Stimulated activated CD4-positive, alpha-beta T cell treated with anti-CD3 and anti-CD28 coated beads, Interleukin-1b, Interleukin-23, amount 100 ng/mL, for 1 hour (primary cell): ENCODE measurements at places on chromosomes 1 and 21.
A peak's percentile ranks its signal among the peaks of the same experiment; 100 is the strongest.

DNA sequence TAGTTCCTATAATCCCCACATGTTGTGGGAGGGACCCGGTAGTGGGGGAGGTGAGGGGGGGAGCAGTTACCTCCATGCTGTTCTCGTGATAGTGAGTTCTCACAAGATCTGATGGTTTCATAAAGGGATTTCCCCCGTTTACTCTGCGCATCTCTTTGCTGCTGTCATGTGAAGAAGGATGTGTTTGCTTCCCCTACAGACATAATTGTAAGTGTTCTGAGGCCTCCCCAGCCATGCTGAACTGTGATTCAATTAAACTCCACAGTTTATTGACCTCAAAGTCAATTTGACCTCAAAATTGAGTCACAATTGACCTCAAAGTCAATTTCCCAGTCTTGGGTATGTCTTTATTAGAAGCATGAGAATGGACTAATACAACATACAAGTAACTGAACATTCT is 19.7 kb downstream of the DPH5 start:
- DNase-seq, result no peak

DNA sequence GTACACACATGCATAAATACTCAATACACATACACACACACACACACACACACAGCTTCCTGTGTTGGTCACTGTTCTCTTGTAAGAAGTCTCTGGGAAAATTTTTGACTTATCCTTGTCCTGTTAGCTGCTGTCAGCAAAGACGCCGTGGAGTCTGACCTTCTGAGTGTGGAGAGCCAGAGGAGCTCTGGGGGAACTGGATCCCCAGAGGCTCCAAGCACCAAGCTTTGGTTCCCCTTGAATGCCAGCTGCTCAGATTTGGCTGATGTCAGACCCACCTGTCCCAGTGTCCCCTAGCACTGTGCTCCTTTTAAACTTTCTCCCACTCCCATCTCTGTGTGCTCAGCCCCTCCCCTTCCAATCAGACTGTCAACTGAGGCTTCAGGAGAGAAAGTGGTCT is 319.1 kb downstream of the CAMTA1 start:
- DNase-seq, result no peak

DNA sequence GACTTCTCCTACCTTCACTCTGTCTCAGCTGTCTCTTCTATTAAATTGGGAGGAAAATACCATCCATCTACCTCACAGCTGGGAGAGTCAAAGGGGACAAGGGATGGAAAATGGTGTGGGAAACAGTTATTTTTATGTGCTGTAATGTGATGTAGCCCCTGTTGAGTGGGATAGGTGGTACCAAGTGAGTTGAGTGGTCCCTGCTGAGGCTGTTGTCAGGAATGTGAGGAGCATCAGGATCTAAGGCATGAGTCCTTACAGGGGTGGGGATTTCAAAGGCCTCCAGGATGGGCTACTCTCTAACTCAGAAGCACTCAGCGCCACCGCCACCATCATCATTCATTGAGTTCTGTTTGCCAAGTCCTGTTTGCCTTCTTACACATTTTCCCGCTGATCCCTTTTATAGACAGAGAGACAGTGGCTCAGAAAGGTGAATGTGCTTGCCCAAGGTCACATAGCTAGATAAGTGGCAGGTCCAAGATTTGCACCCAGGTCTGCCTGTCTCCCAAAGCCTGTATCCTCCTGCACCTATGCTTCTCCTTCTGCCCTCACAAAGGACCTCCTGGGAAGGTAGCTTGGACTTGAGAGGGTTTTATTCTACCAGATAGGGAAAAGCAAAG is 4.6 kb upstream of the ID3 start:
- no peak for DNase-seq

DNA sequence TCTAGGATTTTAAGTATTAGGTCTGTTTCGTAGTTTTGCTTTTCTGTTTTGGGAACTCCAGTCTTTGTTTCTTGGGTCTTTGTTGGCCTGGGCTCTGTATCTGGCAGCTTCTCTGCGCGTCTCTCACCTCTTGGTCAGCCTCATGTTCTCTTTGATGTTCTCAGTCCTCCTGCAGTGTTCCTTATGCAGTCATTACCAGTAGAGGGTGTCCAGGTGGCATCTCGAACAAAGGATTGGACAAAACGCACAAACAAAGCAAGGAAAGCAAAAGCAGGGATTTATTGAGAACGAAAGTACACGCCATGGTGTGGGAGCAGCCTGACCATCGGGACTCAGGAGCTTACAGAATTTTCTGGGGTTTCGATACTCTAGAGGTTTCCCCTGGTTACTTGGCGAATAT is 133.7 kb upstream of the COL6A1 start:
- DNase-seq, result no peak

- no peak for DNase-seq
Measured at GRCh38 chr1:232428786-232429530, 201.0 kb downstream of the SIPA1L2 start.

DNA sequence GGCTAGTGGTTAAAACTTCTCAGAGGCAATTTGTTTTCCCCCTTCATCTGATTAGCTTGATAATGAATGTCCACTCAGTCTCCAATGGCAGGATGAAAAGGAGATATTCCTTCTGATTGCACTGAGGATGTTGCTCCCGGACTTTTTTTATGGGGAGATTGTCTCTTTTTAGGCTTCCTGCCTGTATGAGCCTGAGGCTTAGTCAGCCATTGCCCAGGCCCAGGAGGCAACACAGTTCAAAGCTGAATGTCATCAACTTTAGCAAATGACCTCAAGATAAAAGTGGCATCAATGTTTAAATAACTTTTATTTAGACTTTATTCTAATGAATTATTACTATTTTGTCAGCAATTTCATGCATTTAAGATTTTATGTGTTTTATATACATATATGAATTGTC is 162.9 kb upstream of the PTBP2 start:
- DNase-seq, result no peak

GRCh38 chr1:61572046-61572445 is 152.9 kb downstream of the TM2D1 start:
- DNase-seq, result no peak

DNA sequence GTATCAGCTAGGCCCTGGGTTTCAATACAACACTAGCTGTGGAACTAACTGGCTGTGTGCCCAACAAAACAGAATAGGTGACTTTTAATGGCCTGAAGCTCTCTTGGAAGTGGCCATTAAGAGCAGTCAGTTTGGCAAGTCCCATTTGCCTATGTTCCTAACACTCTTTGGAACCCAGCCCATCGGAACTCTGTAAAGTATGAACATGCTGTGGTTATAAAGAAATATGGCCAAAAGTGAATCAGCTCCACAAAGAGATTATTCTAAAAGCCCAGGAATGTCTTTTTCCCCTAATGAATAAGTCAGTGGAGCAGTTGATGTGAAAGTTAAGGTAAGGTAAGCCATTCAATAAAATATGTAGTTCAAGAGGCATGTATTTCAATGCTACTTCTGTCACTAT is 223.7 kb upstream of the ADAMTS5 start:
- no peak for DNase-seq

- DNase-seq, result no peak
Measured at GRCh38 chr21:42079939-42080787, 9.0 kb downstream of the UMODL1 start.

DNA sequence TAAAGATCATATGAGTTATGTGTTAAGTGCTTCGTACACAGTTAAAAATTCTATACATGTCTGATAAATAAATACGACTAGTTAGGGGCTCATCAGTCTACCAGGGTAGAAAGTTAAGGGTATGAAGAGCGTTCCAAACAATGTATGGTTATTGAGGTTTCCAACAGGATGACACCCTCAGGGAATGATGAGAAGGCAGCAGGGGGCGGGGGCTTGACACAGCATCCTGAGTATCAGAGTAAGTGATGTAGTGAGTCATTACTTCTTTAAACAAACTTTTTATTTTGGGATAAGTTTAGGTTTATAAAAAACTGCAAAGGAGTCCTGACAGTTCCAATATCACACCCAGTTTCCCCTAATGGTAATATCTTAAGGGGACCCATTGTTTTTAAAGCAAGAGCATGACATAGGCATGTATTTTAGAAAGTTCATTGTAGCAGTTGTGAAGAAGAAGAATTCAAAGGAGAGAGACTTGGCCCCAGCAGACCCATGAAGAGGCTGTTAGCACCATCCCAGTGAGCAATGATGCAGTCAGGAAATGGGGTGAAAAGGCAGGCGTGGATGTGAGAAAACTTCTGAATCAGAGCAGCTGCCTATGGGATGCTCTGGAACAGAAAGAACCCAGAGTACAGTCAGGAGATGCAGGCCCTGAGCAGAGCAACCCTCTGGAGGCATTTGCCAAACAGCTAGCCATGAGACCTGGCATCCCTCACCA is 15.0 kb upstream of the PSMB2 start:
- no peak for DNase-seq

DNA sequence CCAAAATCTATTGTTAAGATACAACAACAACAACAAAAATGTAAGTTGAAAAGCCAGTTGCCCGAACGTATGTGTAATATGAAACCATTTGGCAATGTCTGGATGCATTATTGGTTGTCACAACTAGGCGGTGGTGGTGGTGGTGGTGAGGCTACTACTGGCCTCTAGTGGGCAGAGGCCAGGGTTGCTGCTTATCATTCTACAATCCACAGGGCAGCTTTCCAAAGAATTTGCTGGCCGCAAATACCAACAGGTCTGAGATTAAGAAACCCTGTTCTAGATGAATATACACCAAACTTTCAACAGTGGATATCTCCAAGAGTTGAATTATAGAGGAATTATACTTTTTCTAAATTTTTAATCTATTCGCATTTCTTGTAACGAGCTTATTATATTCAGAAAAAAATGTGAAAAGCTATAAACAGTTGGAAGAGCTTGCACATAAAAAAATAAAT is 26.8 kb upstream of the ZNF697 start:
- no peak for DNase-seq

DNA sequence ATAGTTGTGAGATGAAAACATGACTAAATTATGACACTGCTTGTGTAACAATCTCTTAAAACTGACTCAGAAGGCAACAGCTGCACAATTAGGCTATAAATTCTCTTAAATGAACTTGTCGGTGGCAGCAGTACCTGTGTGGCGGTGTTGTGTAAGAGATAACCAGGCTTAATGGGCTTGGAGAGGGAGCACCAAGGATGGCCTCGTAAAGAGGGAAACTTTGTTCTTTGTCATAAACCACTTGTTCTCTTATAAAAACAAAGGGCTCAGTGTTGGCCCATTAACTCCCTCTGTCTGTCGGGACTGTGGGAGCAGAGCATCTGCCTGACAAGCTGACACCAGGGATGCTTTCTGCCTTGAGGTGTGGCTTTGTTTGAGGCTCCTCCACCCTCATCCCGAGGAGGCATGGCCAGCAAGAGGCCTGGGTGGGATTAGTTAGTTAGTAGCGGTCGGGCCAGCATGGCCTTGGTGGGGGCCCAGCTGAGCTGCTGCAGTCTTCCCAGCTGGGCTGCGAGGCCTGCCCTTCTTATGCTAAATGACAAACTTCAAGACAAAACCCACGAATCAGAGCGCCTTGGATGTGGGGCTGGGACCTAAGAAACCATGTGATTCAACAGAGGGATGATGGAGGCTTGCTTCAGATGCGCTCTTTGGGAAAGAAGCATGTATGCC is 171.4 kb downstream of the CAMTA1 start:
- no peak for DNase-seq

DNA sequence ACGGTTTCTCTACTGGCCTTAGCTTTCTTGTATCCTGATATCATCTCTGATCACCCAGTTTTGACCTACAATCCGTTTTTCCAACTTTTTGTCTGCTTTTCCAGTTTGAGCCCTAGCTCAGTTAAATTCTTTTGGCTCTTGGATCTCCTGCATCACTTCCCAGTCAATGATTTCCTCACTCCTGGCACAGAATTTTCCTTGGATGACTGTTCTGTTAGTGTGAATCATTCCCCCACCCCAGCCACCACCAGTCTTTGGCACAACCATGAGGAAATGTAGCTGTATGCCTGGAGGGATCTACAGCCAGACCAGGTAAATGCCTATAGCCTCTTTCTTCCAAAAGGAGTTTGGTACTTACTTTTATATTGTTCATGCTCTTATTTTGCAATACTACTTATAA is 187.2 kb upstream of the PTGFR start:
- no peak for DNase-seq

DNA sequence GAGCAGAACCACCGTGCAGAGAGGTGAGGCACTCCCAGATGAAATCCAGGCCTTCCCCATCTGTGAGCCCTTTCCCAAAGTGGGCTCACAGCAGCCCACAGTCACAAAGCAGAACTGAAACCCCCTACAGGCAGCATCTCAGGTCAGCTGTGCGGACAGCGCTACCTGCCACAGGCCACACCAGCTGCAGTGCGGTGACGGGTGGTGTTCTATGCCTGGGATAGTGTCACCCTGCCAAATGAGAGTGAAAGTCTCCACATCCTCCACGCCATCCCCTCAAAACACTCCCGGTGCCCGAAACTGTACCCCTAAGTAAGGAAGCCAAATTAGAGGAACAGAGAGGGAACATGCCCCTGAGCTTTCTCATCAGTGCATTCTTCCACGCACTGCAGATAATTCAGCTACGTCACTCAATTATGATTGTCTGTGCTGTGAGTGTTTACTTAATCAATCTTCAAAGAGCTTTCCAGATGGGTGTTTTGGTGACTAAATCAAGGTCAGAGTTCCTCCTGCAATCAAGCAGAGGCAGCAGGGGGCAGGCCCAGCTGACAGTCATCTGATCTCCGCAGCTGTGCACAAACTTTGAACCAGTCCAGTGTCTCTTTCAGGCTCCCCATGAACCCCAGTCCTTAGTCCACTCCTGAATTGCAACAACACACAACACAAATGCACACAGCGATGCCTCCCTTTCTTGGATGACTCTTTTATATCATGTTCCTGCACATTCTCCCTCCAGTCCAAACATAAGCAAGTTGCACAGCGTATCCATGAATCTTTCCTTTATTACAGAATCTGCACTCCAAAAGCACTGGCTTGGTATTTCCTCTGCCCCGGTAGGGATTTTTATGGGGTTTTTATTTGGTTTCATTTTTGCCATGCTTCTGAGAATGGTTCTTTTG is 150.0 kb downstream of the TOMM20 start:
- DNase-seq, result no peak

GRCh38 chr1:2786329-2787162 is 14.9 kb downstream of the TTC34 start:
- DNase-seq, result peak; percentile 60

DNA sequence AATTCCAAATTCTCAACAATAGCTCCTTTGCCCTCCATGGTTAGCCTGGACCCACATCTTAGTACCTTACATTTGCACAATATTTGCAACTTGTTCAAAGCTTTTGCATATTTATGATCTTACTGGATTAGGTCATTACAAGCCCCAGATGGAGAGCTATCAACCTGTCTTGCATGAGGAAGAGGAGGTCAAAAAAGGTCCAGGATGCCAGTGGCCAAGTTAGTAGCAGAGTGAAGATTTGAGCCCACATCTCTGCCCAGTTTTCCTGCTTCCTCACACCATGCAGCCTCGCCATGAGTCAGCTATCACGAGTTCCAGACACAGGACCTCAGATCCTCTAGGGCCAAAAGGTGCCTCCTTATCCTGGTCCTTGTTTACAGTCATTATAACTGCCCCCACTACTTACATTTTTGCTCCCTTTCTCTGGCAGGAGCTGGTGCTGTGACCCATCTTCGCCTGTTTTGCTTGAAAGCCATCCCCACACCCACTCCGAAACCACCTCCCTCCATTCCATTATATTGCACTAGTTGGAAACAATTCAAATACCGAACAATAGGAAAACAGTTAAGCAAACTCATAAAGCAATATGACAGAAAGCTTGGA is 5.0 kb upstream of the AHCYL1 start:
- DNase-seq, result no peak

- no peak for DNase-seq
Measured at GRCh38 chr1:7508052-7508933, 262.8 kb upstream of the VAMP3 start.
